ENCODE measurements at places on chromosomes 2 and 18.

- no peak for DNase-seq
These were observed 14.2 kb upstream of the NDUFV2 start for GRCh38 chr18:9088252-9088651.

DNA sequence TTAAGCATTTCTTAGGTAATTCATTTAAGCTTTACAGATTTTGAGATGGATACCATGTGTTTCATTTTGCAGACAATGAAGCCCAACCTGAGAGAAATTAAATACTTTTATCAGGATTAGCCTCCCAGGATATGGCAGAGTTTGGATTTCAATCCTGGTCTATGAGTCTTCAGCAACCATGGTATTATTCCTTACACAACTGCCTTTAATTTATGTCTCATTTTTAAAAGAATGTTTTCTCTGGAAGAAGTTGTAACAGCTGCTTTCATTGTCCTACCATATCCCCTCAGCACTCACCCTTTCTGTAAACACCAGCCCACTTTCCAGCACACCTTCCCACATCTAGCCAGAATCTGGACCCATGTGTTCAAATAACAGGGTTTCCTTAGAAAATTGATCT, 863.7 kb upstream of the VRK2 start:
- DNase-seq = no peak

DNA sequence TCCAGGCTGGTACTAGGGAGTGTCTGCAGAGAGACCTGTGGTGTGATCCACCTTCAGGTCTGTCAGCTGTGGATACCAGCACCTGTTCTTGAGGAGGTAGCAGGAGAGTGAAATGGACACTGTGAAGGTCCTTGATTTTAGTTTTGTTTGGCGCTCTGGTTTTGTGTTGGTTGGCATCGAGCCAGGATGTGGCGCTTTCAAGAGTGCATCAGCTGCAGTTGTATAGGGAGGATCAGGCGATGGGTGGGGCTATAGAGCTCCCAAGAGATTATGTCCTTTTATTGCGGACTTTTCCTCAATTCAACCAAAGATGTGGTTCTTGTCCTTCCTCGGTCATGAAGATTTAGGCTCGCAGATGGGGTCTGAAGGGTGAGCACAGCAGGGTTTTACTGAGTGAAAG, 37.5 kb downstream of the SLC39A10 start:
- DNase-seq = no peak

- DNase-seq = no peak
These were observed 69.9 kb downstream of the RHBDD1 start for GRCh38 chr2:226905718-226906117.

GRCh38 chr2:203446071-203446481, 89.0 kb downstream of the RAPH1 start:
- DNase-seq = no peak

DNA sequence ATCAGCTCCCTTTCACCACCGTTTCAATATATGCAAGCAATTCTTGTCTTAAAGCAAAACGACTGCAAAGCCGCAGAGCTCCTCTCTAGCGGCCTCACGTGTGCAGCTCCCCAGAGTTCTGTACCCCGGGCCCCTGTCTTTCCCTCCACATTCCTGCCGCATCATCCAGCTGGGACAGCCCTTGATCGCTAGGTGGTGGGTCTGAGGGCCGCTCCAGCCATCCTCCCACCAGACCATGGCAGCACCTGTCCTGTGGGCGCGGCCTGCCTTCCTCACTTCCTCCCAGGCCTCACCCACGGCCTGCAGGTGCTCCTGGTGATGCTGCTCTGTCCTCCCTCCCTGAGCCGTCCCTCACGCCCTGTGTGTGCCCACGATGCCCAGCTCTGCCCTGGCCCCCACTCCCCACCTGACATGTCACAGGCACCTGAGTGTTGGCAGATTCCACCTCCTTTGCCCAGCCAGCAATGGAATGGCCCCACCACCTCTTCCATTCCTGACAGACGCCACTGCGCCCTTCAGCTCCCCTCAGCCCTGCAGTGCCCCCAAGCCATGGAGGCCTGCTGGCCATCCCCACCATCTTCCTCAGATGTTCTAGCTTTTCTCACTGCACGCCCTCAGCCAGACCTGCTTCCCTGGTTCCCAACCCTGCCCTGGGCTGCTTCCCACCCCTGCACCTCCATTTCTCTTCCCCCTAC, 15.3 kb upstream of the ALLC start:
- DNase-seq = no peak

DNA sequence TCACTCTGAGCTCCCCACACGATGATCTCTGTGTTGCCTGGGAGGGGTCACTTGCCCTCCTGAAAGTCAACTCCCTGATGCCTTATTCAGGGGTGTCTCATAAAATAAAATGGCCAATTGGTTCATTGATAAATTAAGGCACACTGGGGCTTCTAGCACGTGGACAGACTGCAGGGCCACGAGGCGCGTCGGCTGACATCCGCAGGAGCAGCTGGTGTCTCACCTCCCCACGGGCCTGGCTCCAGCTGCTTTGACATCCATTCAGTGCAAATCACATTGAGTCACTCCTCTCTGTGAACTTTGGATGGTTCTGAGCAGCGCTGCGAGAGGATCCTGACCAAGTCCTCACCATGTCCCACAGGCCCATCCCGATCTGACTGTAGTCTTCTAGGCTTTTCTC, 4.6 kb upstream of the ST8SIA3 start:
- DNase-seq = no peak

GRCh38 chr2:27823135-27823534, 51.6 kb downstream of the MRPL33 start:
- DNase-seq = no peak

DNA sequence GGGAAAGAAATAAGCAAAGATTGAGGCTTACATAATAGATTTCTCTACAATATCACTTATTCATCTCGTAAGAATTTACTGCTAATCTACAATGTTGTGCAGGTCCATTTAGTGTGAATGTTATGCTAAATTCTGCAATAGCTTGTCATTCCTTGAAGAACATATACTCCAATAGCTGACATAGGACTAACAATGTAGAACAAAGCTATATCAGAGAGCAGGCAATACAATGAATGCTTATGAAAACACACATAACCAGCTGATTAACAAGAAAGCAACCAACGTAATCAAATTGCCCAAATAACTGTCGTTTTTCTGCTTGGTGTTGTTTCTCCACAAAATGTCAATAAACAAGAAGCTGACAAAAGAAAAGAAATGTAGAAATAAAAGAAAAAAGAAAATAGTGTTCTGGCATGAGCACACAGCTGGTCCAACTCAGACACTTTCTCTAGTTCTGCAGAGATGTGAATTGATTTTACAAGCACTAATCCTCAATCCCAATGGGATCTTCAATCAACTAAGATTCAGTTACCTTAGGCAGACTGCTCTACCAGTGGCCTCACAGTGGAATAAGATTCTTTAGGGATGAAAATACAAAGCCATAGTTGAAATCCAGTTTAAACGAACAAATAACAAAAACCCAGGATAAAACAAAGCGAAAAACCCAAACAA, 1024.7 kb upstream of the PIK3C3 start:
- DNase-seq = no peak

- DNase-seq = no peak
These were observed 122.1 kb upstream of the RMDN2 start for GRCh38 chr2:37802899-37803379.

DNA sequence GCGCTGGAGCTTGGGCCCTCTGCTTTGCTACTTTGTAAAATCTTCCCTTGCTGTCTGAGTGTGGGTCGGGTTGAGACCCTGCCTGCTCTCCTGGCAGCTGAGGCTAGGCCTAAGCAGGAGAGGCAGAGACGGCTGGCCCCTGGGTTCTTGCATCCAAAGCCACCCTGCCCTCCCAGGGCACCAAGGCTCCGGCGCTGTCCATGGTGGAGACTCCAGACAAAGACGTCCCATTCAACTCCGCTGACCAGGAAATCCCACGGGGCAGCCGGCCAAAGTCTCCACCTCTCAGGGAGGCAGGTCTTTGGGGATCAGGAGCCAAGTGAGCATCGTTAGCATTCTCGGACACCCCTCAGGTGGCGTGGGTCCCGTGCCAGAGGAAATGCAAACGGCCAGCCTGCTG, 2.6 kb upstream of the PRLH start:
- no peak for DNase-seq

DNA sequence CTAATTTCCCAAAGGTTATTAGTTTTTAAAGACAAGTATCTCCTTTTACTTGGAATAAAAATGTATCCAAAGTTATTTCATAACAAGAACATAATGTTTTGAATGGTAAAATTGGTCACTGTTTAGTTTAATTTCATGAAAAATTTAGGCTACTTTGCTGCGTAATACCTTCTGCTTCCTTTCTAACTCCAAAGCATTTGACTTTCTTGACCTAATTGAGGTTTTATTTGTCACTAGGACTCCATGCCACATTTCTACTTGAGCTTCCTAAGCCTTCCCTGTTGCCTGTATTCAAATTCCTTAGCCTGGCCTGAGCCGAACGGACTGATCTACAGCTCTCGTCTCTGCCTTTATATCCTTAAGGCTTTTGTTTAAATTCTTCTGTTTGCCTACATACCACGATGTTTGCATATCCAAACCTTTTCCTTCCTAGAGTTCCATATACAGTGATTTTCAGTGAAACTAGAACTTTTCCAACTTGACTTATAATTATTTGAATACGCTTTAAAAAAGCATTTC, 25.1 kb downstream of the ARMC9 start:
- no peak for DNase-seq

- DNase-seq = no peak
These were observed 3.2 kb downstream of the KIF1A start for GRCh38 chr2:240816584-240817495.

GRCh38 chr2:240309214-240309613, 126.2 kb upstream of the GPC1 start:
- DNase-seq = no peak

- DNase-seq = peak; percentile 74
These were observed 105.0 kb upstream of the ITGA4 start for GRCh38 chr2:181352158-181352557.

DNA sequence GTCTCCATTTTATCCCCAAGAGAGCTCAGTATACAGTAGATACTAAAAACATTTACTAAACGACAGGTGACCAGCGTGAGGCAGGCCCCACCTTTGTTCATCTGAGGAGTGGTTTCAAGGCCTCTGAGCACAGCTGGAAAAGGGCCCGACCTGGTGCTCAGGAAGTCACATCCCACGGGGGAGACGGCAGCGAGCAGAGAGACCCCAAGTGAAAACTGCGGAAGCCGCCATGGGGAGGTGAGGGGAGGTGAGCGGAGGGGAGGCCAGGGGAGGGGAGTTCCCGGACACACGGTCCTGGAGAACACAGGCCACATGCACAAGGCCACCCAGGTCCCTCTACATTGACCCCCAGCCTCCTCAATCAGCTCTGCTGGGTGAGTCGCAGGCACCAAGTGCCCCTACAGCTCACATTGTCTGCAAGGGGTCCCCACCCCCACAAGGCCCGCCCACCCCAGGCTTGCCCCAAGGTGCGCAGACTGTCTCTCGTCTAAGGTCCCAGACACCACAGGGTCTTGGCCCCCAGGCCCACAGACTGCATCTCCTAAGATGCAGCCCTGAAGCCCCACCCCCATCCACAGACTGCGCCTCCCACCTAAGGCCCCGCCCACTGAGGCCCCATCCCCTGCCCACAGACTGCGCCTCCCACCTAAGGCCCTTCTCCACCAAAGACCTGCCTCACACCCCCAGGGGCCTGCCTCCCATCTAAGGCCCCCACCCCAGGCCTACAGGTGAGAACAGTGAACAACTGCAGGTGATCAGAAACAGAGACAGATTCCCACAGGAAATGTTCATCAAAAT, 19.1 kb downstream of the PARD6G start:
- no peak for DNase-seq

- no peak for DNase-seq
These were observed 1.4 kb upstream of the TRIM54 start for GRCh38 chr2:27280826-27281225.

DNA sequence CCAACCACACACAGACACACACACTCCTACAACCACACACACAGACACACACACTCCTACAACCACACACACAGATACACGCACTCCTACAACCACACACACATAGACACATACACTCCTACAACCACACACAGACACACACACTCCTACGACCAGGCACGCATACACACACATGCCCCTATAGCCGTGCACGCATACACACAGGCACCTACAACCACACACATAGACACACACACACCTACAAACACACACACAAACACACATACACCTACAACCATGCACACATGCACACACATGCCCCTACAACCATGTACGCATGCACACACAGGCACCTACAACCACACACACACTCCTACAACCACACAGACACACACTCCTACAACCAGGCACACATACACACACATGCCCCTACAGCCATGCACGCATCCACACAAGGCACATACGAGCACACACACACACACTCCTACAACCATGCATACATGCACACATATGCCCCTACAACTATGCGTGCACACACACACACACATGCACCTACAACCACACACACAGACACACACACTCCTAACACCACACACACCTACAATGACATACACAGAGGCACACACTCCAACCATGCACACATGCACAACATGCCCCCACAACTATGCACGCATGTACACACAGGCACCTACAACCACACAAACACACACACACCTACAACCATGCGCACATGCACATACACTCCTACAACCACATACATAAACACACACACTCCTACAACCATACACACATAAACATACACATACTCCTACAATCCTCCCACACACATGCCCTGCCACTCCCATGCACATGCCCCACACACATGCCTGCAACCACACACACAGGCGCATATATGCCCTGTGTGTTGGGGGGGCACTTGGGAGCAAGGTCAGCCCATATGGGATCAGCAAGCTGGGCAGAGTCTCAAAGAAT, 19.1 kb upstream of the TEX51 start:
- DNase-seq = no peak

DNA sequence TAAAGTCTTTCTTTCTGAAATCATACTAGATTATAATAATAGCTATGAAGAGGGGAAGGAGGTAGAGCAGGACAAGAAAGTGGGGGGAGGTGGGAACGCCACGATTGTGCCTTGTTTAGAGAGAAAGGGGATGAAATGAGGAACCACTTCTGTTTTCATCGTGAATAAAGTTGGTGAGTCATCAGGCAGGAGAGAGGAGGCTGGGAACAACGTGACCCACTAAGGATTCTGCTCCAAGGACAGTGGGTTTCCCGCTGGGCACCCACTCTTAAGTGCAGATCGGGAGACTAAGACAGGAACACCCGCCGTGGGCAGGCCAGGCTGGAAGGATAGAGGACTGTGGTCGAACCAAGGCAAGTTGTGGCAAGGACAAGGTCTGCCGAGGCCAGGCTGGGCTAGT, 158.2 kb downstream of the L3MBTL4 start:
- DNase-seq = no peak

- no peak for DNase-seq
These were observed 43.5 kb upstream of the ACTR3 start for GRCh38 chr2:113846429-113846828.

All from bone marrow (tissue), 2 donors.